Sciatic nerve (tissue), 2 donors: ENCODE measurements at places on chromosomes 1 and 21. TPM values are rescaled to one million over a fixed set of nuclear protein-coding genes. Genes with fewer than 3 reads are reported as not detected.

GRCh38 chr1:20634065-20634593 lies 871 bp downstream of the PINK1 start:
- DNase-seq, result no peak

- DNase-seq, result peak; percentile 31
Observed at GRCh38 chr1:40915581-40915980, 53.4 kb upstream of the CITED4 start.

DNA sequence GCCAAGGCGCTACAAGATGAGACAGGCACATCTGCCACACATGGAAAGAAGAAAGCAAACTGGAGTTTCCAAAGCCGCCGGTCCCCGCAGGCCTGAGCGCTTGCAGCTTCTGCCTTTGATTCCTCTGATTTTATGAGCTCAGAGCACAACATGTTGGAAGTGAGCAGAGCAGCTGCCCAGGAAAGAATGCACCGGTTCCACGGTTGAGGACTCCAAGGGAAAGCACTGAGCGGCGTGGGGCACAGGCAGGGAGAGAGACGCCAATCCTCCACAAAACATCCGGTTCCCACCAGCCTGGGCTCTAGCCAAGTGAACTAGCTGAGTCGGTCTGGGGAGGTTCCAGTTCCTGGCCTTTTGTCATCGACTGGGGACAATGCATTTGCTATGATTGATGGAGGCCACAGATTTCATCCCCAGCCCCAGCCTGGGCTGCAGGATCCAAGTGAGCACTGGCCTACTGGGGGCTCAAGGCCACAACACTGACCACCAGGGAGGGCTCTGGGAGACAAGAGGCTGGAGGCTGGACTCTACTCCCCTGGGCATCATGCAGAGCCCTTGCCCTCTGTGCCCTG lies 253.1 kb upstream of the IRF2BP2 start:
- DNase-seq, result peak; percentile 83

DNA sequence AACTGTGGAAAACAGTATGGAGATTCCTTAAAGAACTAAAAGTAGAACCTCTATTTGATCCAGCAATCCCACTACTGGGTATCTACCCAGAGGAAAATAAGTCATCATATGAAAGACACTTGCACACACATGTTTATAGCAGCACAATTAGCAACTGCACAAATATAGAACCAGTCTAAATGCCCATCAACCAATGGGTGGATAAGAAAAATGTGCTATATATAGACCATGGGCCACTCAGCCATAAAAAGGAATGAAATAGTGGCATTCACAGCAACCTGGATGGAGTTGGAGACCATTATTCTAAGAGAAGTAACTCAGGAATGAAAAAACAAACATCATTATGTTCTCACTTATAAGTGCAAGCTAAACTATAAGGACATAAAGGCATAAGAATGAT lies 105.0 kb upstream of the PGBD5 start:
- DNase-seq, result no peak

DNA sequence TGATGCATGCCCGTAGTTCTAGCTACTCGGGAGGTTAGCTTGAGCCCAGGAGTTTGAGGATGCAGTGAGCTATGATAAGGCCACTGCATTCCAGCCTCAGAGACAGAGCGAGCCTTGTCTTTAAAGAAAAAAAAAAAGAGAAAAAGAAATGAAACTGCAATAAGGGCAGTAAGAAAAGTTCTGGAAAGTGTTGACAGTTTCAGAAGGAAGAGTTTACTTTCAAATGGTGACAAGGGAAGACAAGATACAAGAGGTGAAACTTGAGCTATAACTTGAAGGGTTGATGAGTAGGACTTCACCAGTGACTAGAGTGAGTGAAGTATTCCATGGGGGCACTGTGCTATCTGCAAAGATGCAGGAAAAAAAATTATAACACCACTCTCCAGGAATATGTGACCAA lies 125.0 kb downstream of the AKT3 start:
- no peak for DNase-seq

DNA sequence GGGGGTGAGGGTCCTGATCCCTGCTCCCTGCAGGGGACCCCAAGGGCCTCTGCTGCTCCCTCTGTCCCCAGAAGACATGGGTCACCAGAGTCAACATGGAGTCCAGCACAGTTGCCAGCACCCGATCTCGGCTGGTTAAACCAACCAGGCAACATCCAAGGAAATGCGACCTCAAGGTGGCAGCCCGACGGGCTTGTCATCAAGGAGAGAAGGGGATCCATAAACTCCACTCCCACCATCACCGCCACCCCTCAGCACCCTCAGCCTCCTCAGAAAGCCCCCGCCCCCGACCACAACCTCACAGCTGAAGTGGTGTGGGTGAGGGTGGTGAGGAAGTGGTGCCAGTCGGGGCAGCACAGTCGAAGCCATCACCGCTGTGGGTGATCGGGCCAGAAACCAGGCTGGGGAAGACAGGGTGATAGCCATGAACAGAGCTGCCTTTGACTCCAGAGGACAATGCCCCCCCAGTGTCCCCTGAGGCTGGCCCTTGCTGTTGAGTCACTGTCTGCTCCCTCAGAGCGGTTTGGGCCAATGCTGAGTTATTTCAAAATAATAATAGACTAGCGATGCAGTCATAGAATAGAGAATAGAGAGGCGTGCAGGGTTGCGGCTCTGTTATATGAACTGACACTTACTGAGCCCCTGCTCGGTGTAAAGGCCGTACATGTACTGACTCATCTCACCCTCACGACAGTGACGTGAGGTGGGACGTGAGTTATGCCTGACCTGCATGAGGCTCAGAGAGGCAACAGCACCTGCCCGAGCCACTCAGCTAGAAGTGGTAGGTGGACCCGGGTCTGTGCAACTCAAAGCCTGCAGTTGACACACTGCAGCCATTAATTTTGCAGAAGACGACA lies 88.7 kb upstream of the IFFO2 start:
- no peak for DNase-seq

DNA sequence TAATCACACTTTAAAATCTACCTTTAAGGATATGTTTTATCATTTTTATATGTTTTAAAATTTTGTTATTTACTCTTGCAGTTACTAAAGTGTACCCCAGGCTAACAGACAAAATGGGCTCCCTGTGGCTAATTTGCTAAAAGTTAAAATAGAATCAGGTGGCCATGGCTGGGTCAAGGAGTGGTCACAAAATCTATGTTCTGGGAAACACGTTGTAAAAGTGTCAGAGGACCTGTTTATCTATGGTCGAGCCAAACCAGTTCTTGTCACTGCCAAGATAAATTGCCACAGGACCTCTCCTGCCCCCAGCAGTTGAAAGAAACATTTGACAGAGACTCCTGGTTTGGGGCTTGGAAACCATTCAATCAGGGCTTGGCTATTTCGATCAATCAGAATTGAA lies 21.2 kb upstream of the TTLL7 start:
- DNase-seq, result no peak

DNA sequence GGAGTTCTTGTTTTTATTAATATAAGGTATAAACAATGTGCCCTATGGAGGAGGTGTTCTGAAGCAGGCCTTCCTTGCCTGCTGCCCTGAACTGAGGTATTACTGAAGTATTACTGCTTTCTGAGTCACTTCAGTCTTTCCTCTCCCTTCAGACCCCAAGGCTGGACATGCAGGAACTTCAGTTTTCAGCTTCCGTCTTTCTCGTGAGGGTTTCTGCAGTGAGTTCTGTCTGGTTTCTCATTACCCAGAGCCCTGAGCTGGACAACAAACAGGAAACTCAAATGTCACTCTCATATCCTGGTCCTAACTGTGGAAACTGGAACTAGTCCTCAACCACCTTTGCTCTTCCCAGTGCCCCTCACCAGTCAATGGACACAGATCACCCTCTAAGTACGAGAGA lies 46.8 kb downstream of the ELAVL4 start:
- no peak for DNase-seq

DNA sequence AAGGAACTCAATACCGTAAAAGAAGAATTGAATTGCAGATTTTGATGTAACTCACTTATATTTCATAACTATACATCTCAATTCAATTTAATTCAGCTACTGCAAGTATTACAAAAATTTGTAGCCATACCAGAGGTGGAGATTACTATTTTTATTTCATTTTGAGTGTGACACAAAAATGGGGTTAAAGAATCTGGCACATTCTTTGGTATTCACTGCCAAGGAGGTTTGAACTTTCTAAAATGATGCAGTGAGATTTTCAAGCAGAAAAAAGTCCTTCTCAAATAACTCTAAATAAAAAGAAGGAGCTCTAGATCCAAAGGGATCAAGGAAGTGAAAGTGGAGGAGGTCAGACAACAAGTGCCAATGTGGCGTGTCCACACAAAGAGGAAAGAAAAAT lies 569.0 kb downstream of the DPYD start:
- no peak for DNase-seq

DNA sequence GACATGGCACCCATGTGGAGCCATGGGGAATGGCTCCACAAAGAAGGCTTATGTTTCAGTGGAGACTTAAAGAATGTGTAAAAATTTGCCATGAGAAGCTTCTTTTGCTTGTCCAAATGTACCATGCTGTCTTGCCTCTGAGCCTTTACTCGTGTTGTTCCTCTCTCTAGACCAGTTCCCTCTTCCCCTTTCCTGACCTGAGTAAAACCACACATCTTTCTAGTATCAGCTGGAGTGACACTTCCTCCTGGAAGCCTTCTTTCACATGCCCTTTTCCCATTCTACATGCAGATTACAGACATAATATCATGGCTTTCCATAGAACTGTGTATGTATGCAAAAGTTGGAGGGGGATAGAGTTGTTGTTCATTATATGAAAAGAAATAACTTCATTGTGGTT lies 13.6 kb upstream of the GPX7 start:
- no peak for DNase-seq

DNA sequence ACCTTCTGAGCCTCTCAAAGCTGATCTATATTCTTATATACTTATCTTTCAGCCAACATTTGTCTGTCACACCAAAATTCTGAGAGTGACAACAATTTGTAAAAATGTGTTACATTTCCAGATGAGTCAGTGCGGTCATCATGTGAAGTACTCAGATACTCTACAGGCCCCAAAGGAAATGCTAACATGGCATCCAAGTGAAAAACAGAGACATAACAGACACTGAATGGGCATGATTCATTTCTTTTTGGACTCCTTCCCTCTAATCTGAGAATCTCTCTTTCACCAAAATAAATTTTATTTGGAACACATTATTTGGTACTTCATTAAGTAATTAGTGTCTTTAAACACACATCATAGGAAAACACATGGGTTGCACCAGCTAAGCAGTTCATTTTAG lies 96.6 kb downstream of the SLC44A5 start:
- no peak for DNase-seq

Gene IGSF9
- 0.18 TPM for total RNA-seq

Gene ATP6V1G3
- not detected for total RNA-seq

Gene MEGF6
- total RNA-seq, result 35.4 TPM

Gene PCSK9
- total RNA-seq, result 8.6 TPM

Gene OR2AK2
- not detected for total RNA-seq

Gene CAPN9
- 0.13 TPM for total RNA-seq

Gene SIM2
- not detected for total RNA-seq

Gene TBX19
- total RNA-seq, result 6.7 TPM

Gene NBL1
- 119 TPM for total RNA-seq
